Right hindlimb (tissue), 1 donor: ENCODE measurements at places on chromosomes 5 and 9.

GRCh38 chr5:73764586-73764985 is 138.6 kb downstream of the ARHGEF28 start:
- DNase-seq, result no peak

- DNase-seq, result no peak
These were observed 49.6 kb downstream of the EPB41L4B start for GRCh38 chr9:109270971-109271925.

DNA sequence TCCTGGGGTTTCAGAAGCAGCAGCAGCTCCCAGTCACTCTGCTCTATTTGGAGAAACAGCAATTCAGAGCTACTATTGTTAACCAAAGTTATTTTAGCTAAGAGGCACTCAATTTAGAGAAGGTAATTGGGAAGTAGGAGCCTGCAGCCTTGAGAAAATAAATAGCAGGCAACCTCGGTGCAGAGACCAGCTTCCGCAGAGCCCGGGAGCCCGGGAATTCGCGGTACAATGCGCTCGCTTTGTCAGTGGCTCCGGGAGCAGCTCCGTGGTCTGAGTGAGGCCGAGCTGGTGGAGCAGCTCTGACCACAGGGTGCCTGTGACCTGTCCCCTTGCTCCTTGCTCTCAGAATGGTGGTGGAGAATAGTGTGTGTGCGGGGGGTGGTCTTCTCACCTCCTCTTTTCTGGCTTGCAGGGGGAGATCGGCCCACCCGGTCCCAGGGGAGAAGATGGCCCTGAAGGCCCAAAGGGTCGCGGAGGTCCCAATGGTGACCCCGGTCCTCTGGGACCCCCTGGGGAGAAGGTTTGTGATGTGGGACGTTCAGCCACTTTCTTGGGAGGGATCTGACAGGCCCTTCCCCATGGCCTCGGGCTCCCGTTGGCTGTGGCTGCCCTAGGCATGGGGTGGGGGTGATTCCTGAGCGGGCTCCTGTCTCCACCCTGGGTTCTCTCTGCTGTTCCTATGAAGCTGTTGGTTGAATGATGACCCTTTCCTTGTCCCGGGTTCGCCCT is 95.9 kb upstream of the FCN2 start:
- no peak for DNase-seq

GRCh38 chr5:77637170-77637997 is 1.1 kb downstream of the OTP start:
- no peak for DNase-seq

GRCh38 chr9:114336699-114337395 is 7.2 kb downstream of the ORM2 start:
- no peak for DNase-seq

GRCh38 chr5:143213231-143213850 is 190.1 kb downstream of the NR3C1 start:
- DNase-seq, result no peak

- peak; percentile 81 for DNase-seq
These were observed 79.4 kb downstream of the ZNF366 start for GRCh38 chr5:72427488-72428437.

GRCh38 chr5:36876965-36877666 is 547 bp downstream of the NIPBL start:
- DNase-seq, result peak; percentile 77

- DNase-seq, result no peak
These were observed 41.2 kb downstream of the DBH start for GRCh38 chr9:133677126-133678010.

DNA sequence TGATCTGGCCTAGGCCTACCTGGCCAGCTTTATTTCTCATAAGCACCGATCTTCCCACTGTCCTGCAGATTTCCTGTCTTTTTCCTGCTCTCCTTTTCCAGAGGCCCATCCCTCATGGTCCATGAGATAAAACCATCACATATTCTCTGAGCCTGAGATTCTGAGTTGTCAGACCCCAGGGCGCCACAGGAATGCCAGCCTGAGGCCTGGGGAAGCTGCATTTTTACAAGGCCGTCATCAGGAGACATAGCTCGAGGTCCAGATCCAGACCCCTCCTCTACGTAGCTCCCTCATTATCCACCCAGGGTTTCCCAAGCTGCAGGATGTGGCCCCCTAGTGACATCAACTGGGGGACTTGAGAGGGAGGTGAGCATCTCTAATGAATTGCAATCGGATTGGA is 204.3 kb downstream of the ATPSCKMT start:
- no peak for DNase-seq

DNA sequence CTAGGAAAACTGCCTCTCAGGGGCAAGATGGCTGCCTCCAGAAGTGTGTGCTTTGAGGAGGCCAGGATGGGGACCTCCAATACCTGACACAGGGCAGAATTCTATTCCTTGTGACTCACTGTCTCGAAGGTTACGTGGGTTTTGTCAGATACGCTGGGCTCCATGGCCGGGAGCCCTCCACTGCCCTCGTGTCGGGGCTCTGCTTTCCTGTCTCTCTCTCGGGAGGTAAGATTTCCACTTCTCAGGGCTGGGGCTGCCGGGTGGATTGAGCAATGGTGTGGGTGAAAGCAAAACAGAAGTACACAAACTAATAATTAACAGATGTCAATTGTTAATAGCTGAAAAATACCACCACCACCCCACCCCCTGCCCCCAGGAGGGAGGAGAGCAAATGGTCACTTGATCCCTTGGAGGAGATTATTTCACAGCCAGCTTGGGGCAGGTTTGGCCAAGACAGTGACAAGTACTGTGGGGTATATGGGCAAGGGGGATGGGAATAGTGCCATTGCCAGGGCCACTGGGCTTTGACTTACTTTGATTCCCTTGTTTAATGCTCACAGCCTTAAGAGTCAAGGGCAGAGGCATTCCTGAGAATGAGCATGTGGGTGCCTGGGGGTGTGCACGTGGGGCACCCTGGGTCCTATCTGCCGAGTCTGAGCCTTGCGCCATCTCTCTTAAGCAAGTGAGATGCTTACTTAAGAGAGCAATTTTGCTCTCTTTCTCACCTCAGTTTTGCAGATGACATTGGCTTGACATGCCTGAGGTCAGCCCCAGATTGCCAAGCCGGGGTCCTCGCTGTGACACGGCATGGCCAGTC is 28.8 kb upstream of the DAB2IP start:
- no peak for DNase-seq

DNA sequence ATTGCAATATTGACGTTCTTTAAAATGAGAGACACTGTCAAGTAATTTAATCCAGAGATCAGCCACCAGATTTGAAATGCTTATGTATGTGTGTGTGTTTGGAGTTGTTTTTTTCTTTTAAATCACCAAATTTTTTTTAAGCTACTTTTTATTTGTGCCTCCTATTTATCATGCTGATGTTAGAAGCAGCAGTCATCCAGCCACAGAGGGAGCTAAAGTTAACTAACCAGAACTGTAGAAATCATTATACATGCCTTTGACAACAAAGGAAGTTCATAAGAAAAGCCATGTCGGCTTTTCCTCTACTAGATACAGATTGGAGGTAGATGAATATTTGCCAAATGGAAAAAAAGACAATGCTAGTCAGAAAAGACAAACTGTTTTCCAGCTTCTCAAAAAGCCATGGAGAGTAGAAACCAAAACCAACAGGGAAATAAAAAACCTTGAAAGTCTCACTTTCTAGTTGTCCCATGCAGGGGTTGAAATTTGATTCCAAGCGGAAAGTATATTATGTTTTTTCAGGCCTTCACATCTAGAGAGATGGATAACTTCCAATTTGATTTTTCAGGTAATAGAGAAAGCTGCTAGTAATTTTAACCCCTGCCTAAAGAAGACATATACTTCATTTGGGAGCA is 4.5 kb downstream of the PURA start:
- DNase-seq, result no peak

DNA sequence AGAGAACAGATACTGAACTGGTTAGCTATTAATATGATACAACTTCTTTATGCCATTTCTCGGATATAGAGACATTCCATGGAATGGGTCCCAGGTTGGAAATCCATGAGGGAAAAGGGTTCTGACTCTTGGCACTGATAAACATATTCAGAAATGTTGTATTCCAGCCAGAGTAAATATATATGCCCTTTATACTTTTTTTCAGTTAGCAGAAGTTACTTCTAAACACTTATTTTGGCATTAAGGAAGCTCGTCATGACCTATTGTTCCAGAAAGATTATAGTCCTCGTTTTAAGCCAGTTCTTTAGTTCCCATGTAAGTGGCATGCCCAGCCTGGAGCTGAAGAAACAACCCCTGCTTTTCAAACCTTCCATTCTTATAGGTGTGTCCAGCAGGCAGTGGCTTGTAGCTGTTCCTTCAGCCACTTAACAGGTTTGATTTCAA is 181.6 kb downstream of the CD180 start:
- no peak for DNase-seq

GRCh38 chr5:125012727-125013451 is 266.4 kb upstream of the ZNF608 start:
- no peak for DNase-seq

- DNase-seq, result no peak
These were observed 58.3 kb upstream of the AFAP1L1 start for GRCh38 chr5:149213264-149213880.

DNA sequence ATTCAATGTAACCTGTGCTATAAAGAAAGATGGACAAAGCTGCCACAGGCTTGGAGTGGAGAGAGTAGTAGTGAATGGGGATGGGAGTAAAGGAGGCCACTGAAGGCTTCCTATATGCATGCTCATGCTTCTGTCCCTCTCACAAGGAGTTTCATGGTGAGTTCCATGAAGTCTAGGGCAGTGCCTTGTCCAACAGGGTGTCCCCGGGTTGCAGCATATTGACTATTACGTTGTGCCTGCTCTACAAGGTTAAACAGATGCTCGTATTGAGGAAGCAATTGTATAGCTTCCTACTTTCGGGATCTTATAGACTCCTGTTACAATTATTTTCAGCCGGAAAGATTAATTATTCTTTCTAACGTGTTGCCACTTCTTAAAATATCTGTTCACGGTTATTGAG is 129.1 kb upstream of the PIK3R1 start:
- no peak for DNase-seq

DNA sequence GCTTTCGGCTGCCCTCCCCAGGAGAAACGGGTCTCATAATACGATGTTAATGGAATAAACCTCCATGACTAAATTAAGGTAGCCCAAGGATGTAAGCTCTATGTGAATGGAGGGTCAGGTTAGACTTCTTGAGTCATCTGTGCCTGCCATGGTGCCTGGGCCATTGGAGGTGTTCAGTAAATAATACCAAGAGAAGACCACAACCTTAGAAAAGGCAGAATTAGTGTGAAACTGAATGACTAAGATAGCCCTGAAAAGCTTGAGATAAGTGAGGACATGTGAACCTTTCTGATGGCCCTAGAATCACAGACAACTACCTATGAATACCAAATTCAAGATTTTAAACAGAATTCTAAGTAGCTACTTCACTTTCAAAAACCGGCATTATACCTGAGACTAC is 160.6 kb downstream of the KIAA0825 start:
- DNase-seq, result no peak

DNA sequence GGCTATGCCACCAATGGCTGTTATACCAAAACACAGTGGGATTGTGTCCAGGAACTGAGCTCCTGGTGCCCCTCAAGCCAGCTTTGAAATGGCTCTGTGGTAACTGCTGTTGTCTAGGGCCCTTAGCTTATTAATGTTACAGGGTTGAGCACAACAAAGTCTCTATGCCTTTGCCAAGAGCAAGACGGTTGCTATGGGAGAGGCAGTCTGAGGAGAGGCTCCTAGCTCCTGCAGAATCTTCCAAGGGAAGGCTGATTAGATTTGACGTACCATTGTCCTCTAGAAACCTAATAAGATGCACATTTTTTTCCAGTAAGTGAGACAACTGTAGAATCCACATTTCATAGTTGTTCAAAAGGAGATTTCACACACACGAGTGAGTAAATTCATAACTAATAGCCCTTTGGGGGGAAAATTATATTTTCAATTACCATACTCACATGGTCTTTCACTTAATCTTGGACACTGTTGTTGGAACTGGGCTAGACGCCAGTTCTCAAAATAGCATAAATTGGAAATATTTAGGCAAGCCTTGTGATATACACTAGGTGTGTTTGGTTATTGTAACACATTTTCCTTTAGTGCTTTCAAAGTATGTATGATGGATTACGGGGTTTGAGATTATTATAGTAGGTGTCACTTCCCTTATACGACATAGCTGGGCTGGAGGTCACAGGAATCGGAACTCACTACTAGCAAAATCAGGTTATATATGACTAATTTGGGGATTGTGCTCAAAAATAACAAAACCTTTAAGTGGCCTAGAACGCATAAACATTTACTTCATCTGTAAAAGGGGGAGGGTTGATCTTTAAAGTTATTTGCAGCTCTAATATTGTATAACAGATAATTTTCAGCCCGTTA is 186.3 kb upstream of the EGFLAM start:
- no peak for DNase-seq
